ENCODE measurements at places on chromosomes 7 and 10.
A peak's percentile ranks its signal among the peaks of the same experiment; 100 is the strongest.

- DNase-seq: no peak
Measured at GRCh38 chr7:32167815-32168214, 97.6 kb upstream of the PDE1C start.

- DNase-seq: peak; percentile 12
Measured at GRCh38 chr10:114831186-114831867, 9.7 kb downstream of the FHIP2A start.

GRCh38 chr7:41047789-41048191 is 655.1 kb downstream of the INHBA start:
- DNase-seq: peak; percentile 38

- peak; percentile 35 for DNase-seq
Measured at GRCh38 chr7:36208997-36209813, 56.2 kb downstream of the EEPD1 start.

DNA sequence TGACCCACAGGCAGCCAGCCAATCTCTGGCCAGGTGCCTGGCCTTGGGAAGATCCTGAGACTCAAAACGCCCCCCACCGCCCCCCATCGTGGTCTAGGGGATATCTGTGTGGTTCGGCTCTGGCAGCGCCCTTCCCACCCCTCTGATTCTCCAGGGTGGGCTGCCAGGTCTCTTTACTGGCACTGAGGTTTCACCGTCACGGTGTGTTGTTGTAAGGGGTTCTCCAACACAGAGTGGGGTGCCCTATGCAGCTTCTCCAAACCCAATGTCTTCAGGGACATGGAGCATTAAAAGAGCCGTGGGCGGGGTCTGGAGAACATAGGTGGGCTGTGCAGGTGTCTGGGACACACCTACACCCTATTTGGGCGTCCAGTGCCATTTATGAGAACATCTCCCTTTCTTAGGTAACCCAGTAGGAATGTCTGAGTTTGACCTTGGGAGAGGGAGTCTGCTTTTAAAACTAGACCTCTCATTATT is 1.5 kb downstream of the MAFK start:
- no peak for DNase-seq

Data from HFFc6 (cell line).